ENCODE measurements at places on chromosomes 6 and 20. TPM values are rescaled to one million over a fixed set of nuclear protein-coding genes. Genes with fewer than 3 reads are reported as not detected.
A peak's percentile ranks its signal among the peaks of the same experiment; 100 is the strongest.

SLC22A1 gene
- 0.65 TPM for polyA plus RNA-seq

OLIG3 gene
- not detected for polyA plus RNA-seq

UBD gene
- 0.93 TPM for polyA plus RNA-seq

GRCh38 chr6:170058878-170059485 is 231.9 kb downstream of the DLL1 start:
- DNase-seq: no peak

- no peak for DNase-seq
Observed at GRCh38 chr20:63023936-63024571, 17.3 kb upstream of the BHLHE23 start.

- DNase-seq: peak; percentile 27
Observed at GRCh38 chr20:46816886-46817638, 77.6 kb upstream of the EYA2 start.

DNA sequence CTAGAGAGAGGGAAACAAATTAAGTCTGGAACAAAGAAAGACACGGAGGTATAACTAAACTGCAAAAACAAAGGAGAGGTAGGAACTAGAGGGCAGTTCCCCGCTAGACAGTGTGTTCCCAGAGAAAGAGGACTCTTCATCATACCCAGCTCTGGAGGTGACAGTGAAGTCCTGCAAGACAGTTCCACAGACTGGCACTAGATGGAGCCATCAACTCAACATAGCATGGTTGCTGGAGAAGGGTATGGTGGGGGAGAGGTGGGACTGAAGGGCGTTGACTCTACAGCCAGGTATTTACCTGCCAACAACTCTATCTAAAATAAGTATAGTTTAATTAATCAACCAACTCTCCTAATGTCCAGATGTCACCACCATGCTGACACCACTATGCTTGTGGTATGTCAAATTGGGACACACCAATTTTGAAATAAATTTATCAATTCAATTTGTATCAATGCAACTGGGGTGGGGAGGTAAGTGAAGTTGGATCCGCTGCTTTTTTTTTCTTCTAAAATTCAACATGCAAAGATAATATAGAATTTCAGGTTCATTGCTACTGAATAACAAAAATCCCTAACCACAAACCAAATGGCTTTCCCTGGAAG is 9.7 kb downstream of the BACH2 start:
- no peak for DNase-seq

DNA sequence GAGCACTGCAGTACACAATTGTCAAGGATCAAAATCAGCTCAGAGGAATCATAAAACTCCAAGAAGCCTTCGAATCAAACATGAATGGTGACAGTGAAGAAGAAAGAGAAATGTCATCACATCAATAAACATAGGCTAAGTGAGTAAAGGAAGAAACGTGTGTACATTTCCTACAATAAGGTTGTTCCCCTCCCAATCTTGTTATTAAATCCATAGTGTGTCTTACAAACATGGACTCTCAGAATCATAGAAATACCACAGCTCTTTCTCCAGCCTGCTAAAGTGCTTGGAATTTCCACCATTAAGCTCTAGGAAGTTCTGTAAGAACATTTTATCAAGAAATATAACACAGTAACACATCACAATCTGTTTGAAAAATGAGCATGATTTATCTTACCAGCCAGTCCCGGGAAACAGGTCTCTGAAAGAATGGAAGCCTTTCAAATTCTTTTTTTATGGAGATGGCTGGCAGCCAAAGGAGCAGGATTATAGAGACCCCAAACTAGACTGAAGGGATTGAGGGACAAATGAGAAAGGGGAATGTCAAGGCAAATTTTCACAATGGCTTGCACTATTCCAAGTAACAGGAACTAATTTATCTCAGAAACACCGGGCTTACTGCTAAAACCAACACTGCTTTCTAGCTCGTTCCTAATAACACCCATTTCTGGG is 4.5 kb upstream of the TNFAIP3 start:
- DNase-seq: no peak

DNA sequence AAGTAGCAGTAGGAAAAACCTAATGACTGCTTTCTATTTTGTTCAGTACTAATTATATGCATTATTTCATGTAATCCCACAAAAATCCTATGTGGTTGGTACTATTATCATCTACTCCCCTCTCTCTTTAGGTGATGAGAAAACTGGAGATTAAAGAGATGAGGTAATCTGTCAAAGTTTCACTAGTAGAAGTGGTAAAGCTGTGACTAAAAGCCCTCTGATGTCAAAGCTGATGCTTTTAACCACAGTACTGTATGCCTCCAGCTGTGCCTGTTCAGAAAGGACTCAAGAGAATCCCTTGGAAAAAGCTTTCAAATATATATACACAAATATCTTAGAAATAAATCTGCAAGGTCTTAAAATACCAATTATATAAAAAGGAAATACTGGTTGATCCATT is 38.0 kb downstream of the PHIP start:
- no peak for DNase-seq

DNA sequence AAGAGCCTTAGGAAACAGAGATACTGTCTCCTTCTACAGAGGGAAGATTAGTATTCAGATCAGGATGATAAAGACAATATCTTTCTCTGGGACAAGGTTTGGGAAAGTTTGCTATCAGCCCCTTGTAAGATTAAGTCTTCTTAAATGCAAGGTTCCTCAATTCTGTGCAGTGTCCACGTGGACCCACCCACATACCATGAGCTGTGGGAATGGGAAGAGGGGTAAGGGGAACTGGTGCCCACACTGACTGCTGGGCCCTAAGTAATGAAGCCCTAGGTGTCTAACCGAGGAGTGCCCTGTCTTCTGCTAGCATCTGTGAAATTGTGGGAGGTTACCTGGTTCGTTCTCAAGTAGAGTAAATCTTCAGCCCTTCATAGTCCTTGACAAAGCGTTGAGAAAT is 5.8 kb upstream of the SSTR4 start:
- DNase-seq: no peak

GRCh38 chr6:32844839-32845383 is 1.1 kb upstream of the PSMB8 start:
- no peak for DNase-seq

GRCh38 chr20:19083136-19083621 is 129.3 kb upstream of the SLC24A3 start:
- no peak for DNase-seq

DNA sequence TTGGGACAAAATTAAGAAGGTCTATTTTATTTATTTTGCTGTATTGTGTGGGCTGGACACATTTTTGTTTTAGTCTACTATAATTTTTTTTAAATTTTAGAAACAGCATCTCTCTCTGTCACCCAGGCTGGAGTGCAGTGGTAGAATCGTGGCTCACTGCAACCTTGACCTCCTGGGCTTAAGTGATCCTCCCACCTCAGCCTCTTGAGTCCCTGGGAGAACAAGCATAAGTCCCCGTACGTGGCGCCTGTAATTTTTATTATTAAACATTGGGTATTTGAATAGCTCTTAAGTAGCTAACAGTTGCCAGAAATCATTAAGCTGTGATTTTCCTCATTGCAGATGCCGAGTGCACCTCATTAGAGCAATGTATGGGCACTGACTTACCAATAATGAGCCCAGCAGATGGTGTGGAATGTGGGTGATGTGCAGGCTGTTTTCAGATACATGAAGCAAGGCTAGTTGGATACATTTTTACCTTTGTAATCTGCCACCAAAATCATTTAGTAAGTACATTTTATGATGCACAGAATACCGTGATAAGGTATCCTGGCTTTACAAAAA is 10.3 kb upstream of the MAS1 start:
- no peak for DNase-seq

GRCh38 chr6:162068340-162068739 is 659.2 kb downstream of the PRKN start:
- peak; percentile 36 for DNase-seq

GRCh38 chr6:124033501-124033900 is 229.8 kb downstream of the NKAIN2 start:
- no peak for DNase-seq

DNA sequence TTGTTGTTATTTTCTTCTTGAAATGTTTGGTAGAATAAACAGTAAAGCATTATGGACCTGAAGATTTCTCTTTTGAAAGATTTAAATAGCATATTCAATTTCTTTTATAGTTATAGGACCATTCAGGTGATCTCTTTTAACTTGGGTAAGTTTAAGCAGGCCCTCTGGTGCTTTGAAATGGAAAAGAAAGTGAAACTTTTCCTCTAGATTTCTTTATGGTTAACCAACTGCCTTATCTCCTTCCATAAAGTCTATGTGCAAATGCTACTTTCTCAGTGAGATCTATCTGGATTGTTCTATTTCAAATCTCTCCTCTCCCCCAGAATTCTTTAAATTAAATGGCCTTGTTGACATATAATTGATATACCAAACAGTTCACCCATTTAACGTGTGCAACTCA is 54.0 kb downstream of the PHACTR2 start:
- DNase-seq: no peak

GRCh38 chr6:143078468-143079324 is 18.0 kb downstream of the AIG1 start:
- no peak for DNase-seq
